ENCODE measurements at places on chromosomes 2 and 18. TPM values are rescaled to one million over a fixed set of nuclear protein-coding genes. Genes with fewer than 3 reads are reported as not detected.

The ALK gene
- 0.60 TPM for polyA plus RNA-seq

The ACVR1 gene
- 31.0 TPM for polyA plus RNA-seq

DNA sequence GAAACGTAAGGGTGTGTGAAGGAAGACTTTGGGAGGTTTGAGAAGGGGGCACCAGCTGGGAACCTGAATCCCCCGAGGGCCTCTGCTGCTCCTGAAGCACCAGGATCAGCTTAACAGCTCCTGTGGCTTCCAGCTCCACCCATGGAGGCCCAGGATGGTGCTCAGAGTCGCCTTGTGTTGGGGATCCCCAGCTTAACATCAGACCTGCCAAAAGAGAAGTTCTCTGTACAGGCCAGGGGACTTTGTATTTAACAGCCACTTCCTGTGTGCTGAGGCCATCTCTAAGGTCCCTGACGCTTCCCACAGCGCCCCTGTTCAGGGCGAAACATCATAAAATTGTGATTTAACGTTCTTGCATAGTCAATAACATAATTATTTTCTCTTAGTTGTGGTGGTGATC lies 77.5 kb downstream of the NCK2 start:
- DNase-seq: no peak

DNA sequence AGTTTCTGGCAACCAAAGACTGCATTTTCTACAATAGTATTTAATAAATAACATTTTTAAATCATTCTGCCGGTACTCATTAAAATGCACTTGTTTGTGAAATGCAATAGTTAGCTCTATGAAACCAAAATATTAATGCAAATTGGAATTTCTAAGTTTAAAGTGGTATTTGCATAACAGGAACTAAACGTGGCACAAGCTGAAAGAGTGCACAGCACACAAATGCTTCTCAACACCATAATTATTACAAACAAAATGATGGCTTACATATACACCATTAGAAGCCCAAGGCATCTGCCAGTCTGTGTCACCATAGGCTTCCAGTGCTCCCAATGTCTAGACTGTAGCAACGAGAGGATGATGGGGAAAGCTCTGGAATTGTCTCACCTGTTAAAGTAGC lies 280.5 kb downstream of the TCF4 start:
- no peak for DNase-seq

The SRD5A2 gene
- polyA plus RNA-seq: 0.06 TPM

- no peak for DNase-seq
Observed at GRCh38 chr2:10647441-10647840, 42.3 kb downstream of the NOL10 start.

The ABCB11 gene
- not detected for polyA plus RNA-seq

The CHRNA1 gene
- polyA plus RNA-seq: 4.1 TPM

- no peak for DNase-seq
Observed at GRCh38 chr2:215961981-215962380, 51.4 kb downstream of the MREG start.

- DNase-seq: no peak
Observed at GRCh38 chr2:172806493-172806892, 70.8 kb downstream of the RAPGEF4 start.

- no peak for DNase-seq
Observed at GRCh38 chr18:9140381-9140780, 3.8 kb downstream of the ANKRD12 start.

The LHCGR gene
- 0.40 TPM for polyA plus RNA-seq

All from renal cortex interstitium (tissue), 15 donors.